ENCODE measurements at places on chromosomes 7 and 10. TPM values are rescaled to one million over a fixed set of nuclear protein-coding genes. Genes with fewer than 3 reads are reported as not detected.

The TAC1 gene
- not detected for total RNA-seq

The DENND11 gene
- total RNA-seq, result 8.5 TPM

The GBX1 gene
- total RNA-seq, result 1.9 TPM

The SPDYE3 gene
- total RNA-seq, result not detected

The FFAR4 gene
- total RNA-seq, result 0.08 TPM

The CALCR gene
- total RNA-seq, result 0.08 TPM

All from left ventricle myocardium inferior (tissue), 1 donor.